ENCODE measurements at places on chromosomes 7 and 10.

GRCh38 chr10:110317866-110318850 lies 13.4 kb upstream of the SMNDC1 start:
- DNase-seq, result no peak

DNA sequence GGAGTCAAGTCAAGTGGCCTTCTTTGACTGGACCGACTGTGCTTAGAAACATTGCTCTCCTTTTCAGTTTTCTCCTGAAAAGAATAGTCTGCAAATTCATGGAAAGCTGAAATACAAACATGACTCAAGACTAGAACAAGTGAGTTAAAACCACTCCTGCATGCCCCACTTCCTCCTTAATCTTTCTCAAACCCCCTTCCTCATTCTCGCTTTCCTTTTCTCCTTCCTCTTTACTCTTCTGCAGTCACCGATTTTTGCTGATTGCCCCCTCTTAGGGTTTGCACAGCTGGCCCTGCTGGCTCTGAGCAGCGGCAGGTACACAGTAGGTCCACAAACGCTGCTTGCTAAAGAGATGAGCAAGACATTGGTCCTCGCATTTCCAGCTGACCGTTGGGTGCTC lies 34.8 kb upstream of the MKI67 start:
- DNase-seq, result no peak

DNA sequence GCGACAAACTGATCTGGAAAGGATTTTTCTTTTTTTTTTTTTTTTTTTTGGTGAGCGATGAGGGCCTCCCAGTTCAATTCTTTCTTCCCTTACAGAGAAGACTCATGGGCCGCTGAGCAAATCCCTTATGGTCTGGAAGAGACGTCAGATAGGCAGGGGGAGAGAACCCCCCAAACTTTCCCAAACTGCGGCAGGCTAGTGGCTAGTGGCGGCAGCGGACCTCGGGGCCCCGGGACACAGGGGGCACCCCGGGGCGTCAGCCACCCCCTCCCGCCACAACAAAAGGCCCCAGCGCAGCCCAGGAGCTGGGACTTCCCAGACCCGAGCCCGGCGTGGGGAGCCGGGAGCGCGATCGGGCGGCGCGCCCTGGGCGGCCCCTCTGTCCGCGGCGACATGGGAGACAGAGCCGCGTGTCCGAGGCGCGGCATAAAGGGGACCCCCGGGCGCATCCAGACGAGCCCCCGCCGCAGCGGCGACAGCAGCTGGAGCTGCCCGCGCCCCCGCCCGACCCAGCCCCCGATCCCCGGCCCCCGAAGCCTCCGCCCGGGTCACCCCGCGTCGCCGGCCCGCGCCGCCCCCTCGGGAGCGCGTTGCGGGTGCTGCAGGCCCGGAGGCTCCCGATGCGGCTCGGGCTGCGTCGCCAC lies 755 bp downstream of the FAM171A1 start:
- peak; percentile 49 for DNase-seq

- no peak for DNase-seq
These were observed 198.3 kb downstream of the BAMBI start for GRCh38 chr10:28875549-28876081.

DNA sequence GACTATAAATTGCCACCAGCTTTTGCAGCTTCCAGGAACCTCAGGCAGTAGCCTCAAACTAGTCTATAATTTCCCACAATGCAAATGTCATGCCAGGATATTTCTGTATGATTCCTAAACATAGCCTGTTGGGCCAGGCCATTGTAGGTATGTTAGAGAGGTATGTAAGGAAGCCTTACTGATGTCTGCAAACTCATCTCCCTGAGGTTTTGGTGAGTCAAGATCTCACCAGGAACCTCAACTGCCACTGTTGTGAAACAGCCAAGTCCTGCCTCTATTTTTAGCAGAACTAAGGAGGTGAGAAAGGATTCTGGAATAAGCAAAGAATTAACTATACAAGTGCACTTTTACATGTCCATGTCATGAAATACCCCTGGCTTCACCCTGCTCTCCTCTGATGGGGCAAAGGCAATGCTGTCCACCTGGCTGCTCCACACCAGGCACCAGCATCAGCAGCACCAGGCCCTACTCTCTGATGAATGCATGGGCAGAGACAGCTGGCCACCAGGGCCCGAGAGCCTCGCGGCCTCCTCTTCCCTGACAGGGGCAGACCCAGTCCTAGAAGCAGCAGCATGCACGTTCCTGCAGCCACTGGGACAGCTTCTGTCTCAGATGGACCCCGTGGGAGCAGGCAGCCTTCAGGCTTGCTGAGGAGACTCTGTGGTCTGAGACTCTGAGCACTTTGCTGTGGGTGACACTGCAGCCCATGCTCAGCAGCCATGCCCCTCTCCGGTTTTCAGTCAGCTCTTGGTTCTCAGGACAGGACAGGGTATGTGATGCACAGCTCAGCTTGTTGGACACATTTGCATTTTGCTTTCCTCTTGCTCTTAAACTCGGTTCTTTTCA lies 147.3 kb downstream of the ZMYND11 start:
- DNase-seq, result no peak
